Upper lobe of left lung (tissue), 6 donors: ENCODE measurements at places on chromosomes 7 and 10. TPM values are rescaled to one million over a fixed set of nuclear protein-coding genes. Genes with fewer than 3 reads are reported as not detected.

- no peaks in the 10 kb centered on the region for H3K4me1 ChIP-seq
- no peak overlapping the region for H3K27ac ChIP-seq
- no peak for DNase-seq
- no peak overlapping the region for H3K4me3 ChIP-seq
- no peaks in the 10 kb centered on the region for H3K27me3 ChIP-seq
Observed at GRCh38 chr7:5610500-5611186, 170.8 kb downstream of the RNF216 start.

GRCh38 chr7:30411173-30411572 lies 67.4 kb downstream of the NOD1 start:
- H3K4me3 ChIP-seq: no peak overlapping the region
- no peak overlapping the region for H3K27ac ChIP-seq
- H3K4me1 ChIP-seq: peaks cover 3% of the 10 kb centered on the region
- H3K27me3 ChIP-seq: no peaks in the 10 kb centered on the region
- no peak for DNase-seq
- no peaks in the 10 kb centered on the region for H3K36me3 ChIP-seq

EBLN1 gene
- total RNA-seq: not detected

PTPRN2 gene
- total RNA-seq: 5.1 TPM

WEE2 gene
- not detected for total RNA-seq

GRCh38 chr10:24603333-24603732 lies 120.4 kb downstream of the ARHGAP21 start:
- H3K27ac ChIP-seq: no peak overlapping the region
- no peak for DNase-seq
- H3K36me3 ChIP-seq: peaks cover 23% of the 10 kb centered on the region
- H3K4me3 ChIP-seq: no peak overlapping the region
- no peaks in the 10 kb centered on the region for H3K4me1 ChIP-seq
- H3K27me3 ChIP-seq: no peaks in the 10 kb centered on the region

- H3K4me1 ChIP-seq: peaks cover 3% of the 10 kb centered on the region
- H3K4me3 ChIP-seq: no peak overlapping the region
- no peak for DNase-seq
- H3K27me3 ChIP-seq: no peaks in the 10 kb centered on the region
- H3K27ac ChIP-seq: no peak overlapping the region
- no peaks in the 10 kb centered on the region for H3K36me3 ChIP-seq
Observed at GRCh38 chr7:66331883-66332282, 126.7 kb downstream of the TPST1 start.

DNA sequence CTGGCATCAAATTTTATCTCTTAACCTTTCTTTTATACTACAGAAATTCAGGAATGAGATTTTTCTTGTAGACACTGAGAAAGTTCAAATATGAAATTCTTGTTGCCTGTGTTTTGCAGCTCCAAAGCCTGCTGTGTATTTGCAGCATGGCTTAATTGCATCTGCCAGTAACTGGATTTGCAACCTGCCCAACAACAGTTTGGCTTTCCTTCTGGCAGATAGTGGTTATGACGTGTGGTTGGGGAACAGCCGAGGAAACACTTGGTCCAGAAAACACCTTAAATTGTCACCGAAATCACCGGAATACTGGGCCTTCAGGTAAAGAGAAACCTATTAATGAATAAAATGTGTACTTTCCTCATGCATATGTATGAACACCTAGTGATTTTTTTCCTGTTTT lies 24.8 kb downstream of the LIPK start:
- H3K4me3 ChIP-seq: no peak overlapping the region
- no peak overlapping the region for H3K27ac ChIP-seq

GRCh38 chr10:86699541-86699940 lies 31.2 kb downstream of the LDB3 start:
- H3K4me3 ChIP-seq: no peak overlapping the region
- no peak for DNase-seq
- no peaks in the 10 kb centered on the region for H3K36me3 ChIP-seq
- no peaks in the 10 kb centered on the region for H3K27me3 ChIP-seq
- no peaks in the 10 kb centered on the region for H3K4me1 ChIP-seq

SFRP5 gene
- 14.9 TPM for total RNA-seq

- H3K36me3 ChIP-seq: peaks cover 88% of the 10 kb centered on the region
- no peak for DNase-seq
- no peak overlapping the region for H3K27ac ChIP-seq
- H3K27me3 ChIP-seq: no peaks in the 10 kb centered on the region
Observed at GRCh38 chr10:1094112-1095057, 38.2 kb downstream of the WDR37 start.

DNA sequence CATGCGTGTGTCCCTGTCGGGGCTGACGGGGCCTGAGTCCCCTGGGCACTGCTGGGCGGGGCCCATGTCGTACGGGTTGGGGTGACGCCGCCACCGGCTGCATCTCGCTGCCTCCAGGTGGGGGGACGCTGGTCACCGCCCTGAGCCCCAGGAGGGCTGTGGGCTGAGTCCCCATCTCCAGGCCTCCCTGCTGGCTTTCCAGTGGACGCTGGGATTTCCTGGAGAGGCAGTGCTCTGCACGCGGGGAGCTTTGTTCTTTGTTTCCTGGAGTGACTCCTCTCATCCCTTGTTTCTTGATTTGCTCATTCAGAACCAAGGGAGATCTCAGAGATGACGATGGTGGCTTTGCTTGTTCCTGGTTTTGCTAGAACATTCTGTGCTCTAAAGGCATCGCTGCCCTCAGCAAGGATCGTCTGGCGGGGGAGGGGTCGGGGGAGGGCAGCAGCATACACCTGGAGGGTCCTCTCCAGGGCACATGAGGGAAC lies 21.0 kb downstream of the PWWP2B start:
- peak; percentile 68 for DNase-seq
- H3K4me3 ChIP-seq: no peak overlapping the region
- peaks cover 7% of the 10 kb centered on the region for H3K36me3 ChIP-seq
- peak overlapping the region; percentile 98 for H3K27ac ChIP-seq
- no peaks in the 10 kb centered on the region for H3K27me3 ChIP-seq

AKR1C8 gene
- total RNA-seq: not detected

DNA sequence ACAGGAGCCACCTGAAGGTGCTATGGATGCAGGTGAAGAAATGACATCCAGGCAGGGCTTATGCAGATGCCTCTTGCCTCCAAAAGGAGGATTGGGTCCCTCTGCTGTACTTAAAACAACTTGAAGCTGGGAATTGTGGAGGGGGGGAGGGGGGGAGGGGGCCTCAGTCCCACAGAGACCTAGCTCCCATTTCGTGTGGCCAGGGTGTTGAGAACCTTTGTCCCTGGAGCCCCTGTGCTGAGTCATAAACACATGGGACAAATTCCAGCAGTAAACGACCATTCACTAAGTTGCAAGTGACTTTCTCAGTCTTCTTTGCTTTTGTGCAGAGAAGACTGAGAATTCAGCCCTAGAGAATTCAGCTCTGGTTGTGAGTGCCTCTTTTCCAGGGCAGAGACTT lies 96.5 kb upstream of the PODXL start:
- H3K27me3 ChIP-seq: no peaks in the 10 kb centered on the region
- no peak overlapping the region for H3K27ac ChIP-seq
- no peak for DNase-seq
- H3K4me1 ChIP-seq: no peaks in the 10 kb centered on the region

DNA sequence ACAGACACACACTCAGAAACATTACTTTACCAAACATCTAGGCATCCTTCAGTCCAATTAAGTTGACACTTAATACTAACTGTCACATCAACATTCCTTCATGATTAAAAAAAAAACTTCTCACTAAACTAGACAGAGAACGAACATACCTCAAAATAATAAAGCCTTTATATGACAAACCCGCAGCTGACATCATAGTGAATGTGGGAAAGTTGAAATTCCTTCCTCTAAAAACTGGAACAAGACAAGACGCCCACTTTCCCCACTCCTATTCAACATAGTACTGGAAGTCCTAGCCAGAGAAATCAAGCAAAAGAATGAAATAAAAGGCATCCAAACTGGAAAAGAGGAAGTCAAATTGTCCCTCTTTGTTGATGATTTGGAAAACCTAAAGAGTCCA lies 96.9 kb upstream of the PPP1R9A start:
- no peak overlapping the region for H3K27ac ChIP-seq
- DNase-seq: no peak
- no peak overlapping the region for H3K4me3 ChIP-seq
- no peaks in the 10 kb centered on the region for H3K4me1 ChIP-seq
- H3K27me3 ChIP-seq: no peaks in the 10 kb centered on the region

TNKS2 gene
- total RNA-seq: 38.0 TPM

GRCh38 chr7:23967949-23968599 lies 258.1 kb downstream of the STK31 start:
- no peak for DNase-seq

DNA sequence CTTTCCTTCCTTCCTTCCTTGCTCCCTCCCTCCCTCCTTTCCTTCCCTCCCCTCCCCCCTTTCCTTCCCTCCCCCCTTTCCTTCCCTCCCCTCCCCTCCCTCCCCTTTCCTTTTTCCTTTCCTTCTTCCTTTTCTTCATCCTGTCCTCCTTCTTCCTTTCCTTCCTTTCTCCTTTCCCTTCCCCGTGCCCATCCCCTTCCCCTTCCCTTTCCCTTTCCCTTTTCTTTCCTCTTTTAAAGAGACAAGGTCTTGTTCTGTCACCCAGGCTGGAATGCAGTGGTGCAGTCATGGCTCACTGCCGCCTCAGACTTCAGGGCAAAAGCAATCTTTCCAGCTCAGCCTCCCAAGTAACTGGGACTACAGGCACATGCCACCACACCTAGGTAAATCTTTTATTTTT lies 54.0 kb downstream of the KIF20B start:
- H3K36me3 ChIP-seq: no peaks in the 10 kb centered on the region
- no peak overlapping the region for H3K4me3 ChIP-seq
- H3K27me3 ChIP-seq: no peaks in the 10 kb centered on the region
- DNase-seq: no peak

- no peaks in the 10 kb centered on the region for H3K27me3 ChIP-seq
- H3K4me1 ChIP-seq: peaks cover 6% of the 10 kb centered on the region
- H3K36me3 ChIP-seq: no peaks in the 10 kb centered on the region
- no peak overlapping the region for H3K27ac ChIP-seq
- H3K4me3 ChIP-seq: no peak overlapping the region
Observed at GRCh38 chr7:99021941-99022560, 121.9 kb downstream of the SMURF1 start.

DNA sequence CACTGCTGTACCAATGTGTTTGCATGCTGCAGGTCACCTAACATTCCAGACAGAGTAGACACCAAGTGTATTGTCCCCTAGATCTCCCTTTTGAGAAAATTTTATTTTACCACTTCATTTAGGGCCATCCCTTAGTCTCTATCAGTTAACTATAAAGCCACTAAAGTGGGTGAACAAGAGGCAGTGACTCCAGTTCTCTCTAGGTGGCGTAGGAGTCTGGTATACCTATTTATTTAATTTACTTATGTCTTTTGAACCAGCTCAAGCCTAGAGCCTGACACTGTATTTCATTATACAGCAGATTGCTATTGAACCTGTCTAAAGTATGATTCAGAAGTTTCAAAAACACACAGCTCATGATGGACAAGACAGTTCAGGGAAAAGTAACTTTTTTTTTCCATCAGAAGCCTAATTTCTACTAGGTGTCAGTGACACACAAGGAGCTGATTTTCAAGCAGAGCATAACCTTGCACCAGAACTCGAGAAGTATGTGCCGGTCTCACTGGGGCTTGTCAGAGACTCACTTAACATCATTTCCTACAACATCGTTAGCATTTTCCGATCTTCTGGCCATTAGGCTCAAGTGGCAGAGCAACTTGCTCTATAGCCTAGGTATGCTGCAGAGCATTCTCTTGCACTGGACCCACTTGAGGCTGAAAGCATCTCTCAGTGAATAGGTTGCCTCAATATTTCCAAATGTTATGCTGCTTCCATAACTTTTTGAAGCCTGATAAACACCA lies 175.4 kb downstream of the CDC14C start:
- DNase-seq: no peak
- no peak overlapping the region for H3K4me3 ChIP-seq
- H3K27ac ChIP-seq: no peak overlapping the region

DNA sequence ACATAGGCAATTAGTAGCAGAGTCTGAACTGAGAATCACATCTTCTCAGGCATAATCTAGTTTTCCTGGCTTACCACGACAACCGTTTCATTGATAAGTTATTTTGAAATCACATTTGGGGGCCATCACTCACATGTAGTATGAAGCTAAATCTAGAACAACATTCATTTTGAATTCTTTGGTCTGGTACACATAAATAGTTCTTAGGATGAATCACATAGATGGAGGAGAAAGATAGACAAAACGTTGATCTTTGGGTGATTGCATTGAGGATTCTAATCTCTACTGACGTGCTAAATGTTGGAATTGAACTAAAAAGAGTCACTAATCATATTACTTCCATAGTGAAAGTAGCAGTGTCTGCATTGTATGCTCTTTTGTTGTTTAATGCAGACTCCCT lies 1022.6 kb downstream of the LRMDA start:
- H3K36me3 ChIP-seq: no peaks in the 10 kb centered on the region
- H3K27ac ChIP-seq: no peak overlapping the region
- H3K4me3 ChIP-seq: no peak overlapping the region
- no peak for DNase-seq
- no peaks in the 10 kb centered on the region for H3K4me1 ChIP-seq

NPFFR1 gene
- 0.29 TPM for total RNA-seq

- H3K27me3 ChIP-seq: no peaks in the 10 kb centered on the region
- no peak for DNase-seq
- no peak overlapping the region for H3K4me3 ChIP-seq
- H3K36me3 ChIP-seq: no peaks in the 10 kb centered on the region
- H3K27ac ChIP-seq: no peak overlapping the region
- H3K4me1 ChIP-seq: no peaks in the 10 kb centered on the region
Observed at GRCh38 chr7:1859266-1860035, 189.4 kb downstream of the ELFN1 start.

- no peaks in the 10 kb centered on the region for H3K36me3 ChIP-seq
- H3K4me1 ChIP-seq: no peaks in the 10 kb centered on the region
Observed at GRCh38 chr7:39342763-39343162, 223.4 kb upstream of the YAE1 start.

GRCh38 chr7:54252256-54253035 lies 289.7 kb upstream of the VSTM2A start:
- H3K4me1 ChIP-seq: no peaks in the 10 kb centered on the region
- H3K27me3 ChIP-seq: no peaks in the 10 kb centered on the region
- no peaks in the 10 kb centered on the region for H3K36me3 ChIP-seq
- no peak overlapping the region for H3K4me3 ChIP-seq
- no peak for DNase-seq
- no peak overlapping the region for H3K27ac ChIP-seq

- H3K36me3 ChIP-seq: no peaks in the 10 kb centered on the region
- no peaks in the 10 kb centered on the region for H3K27me3 ChIP-seq
- DNase-seq: no peak
- H3K4me3 ChIP-seq: no peak overlapping the region
- no peak overlapping the region for H3K27ac ChIP-seq
Observed at GRCh38 chr10:50918529-50918928, 33.1 kb upstream of the A1CF start.

DENND2A gene
- 22.6 TPM for total RNA-seq

- H3K27me3 ChIP-seq: no peaks in the 10 kb centered on the region
- no peak overlapping the region for H3K4me3 ChIP-seq
- DNase-seq: no peak
- peaks cover 54% of the 10 kb centered on the region for H3K4me1 ChIP-seq
- peaks cover 2% of the 10 kb centered on the region for H3K36me3 ChIP-seq
Observed at GRCh38 chr10:44973323-44974081, 5.1 kb downstream of the DEPP1 start.

DNA sequence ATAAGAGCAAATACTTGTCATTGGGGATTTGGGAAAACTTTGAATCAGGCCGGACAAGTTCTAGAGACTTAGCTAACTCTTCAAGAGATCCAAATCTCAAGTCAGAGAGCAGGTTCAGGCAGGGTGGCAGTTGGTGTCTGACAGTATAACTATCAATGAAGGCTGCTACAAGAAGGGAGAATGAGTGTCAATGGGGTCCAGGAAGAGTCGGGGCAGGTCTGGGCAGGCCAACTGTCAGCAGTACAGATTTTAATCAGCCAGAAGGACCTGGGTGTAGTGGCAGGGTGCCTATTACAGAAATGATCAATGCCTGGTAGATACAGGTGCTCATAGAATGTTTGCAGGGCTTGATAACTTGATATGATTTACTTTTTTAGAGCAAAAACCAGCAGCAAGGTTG lies 751.1 kb downstream of the GRM8 start:
- H3K36me3 ChIP-seq: no peaks in the 10 kb centered on the region
- H3K4me1 ChIP-seq: no peaks in the 10 kb centered on the region
- H3K27me3 ChIP-seq: no peaks in the 10 kb centered on the region

INHBA gene
- total RNA-seq: 69.8 TPM
